GM13977 (cell line): ENCODE measurements at places on chromosomes 1 and 21.

- peak; percentile 90 for DNase-seq
Measured at GRCh38 chr1:229625071-229625914, 629 bp downstream of the TAF5L start.

GRCh38 chr1:203252678-203253077 is 23.2 kb upstream of the CHIT1 start:
- no peak for DNase-seq

DNA sequence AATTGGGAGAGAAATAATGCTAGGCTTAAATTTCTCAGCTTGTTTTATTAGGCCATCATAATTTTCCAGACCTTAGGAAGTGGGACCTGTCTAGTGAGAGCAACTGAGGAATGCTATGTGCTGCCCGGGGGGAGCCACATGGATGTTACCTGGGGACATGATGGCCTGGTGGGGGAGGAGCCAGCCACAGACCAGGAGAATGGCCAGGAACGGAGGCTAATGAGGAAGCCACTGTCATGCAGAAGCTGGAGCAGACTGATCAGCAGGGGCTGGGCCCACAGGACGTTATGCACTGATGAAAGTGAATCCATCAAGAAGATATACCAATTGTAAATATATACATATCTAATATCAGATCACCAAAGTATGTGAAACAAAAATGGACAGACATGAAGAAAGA is 4.6 kb upstream of the KRTAP10-1 start:
- DNase-seq: no peak

GRCh38 chr1:170804419-170804818 is 130.9 kb upstream of the MROH9 start:
- no peak for DNase-seq

DNA sequence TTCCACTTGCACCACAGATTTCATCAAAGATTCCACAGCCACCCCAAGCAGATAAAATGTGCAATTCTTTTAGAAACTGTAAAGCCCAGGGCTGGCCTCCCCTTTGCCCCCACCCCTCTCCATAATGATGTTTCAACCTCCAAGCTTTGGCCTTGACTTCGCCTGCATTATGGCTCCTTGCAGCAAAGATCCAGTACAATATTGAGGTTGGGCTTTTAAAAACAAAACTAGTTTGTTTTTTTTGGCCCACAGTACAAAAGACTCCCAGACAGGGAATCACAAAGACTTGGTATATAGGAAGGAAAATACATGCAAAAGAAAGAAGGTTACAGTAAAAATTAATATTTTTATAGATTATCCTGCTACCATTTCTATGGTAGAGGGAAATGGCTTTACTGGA is 356.5 kb upstream of the PTBP2 start:
- no peak for DNase-seq

- DNase-seq: no peak
Measured at GRCh38 chr21:16055014-16055413, 325.2 kb downstream of the USP25 start.

DNA sequence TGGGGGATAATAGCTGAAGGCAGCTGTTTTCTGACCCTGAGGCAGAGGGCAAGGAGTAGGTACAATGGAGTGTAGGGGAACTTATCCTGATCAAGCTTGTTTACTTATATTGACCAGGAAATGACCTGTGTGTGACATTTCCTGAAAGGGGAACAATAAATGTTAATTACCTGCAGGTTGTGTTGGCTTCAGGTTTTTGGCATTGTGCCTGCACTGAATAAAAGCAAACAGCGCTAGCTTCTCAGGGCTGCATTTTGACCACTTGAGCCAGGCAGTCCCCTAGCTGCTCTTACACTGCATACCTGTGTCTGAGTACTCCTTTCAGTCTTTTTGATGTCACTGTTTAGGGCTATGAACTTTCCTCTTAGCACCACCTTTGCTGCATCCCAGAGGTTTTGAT is 40.6 kb downstream of the DRAM2 start:
- DNase-seq: no peak

GRCh38 chr1:5647234-5647633 is 345.0 kb downstream of the NPHP4 start:
- no peak for DNase-seq

GRCh38 chr1:116261227-116261626 is 111.8 kb upstream of the ATP1A1 start:
- no peak for DNase-seq

GRCh38 chr1:156126630-156127534 is 12.4 kb downstream of the LMNA start:
- peak; percentile 58 for DNase-seq

GRCh38 chr1:204756811-204757210 is 71.3 kb upstream of the LRRN2 start:
- DNase-seq: no peak

- DNase-seq: no peak
Measured at GRCh38 chr1:112798292-112798691, 83.2 kb upstream of the PPM1J start.

DNA sequence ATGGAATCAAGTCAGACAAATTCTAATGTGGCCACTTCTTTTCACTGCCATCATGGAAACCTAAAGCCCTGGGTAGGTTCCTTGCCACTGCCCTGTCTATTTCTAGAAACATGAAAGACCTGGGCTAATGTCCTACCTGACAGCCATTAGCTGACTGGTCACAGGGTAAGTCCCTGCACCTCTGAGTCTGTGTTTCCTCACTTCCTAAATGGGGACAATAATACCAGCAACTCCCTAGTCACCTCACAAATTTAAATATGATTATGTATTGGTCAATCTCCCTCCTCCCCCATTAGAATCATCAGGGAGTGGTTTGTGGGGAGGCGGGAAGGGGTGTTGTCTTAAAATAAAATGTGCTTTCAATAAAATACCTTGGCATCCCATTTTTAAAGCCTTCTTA is 2.2 kb downstream of the CREG1 start:
- DNase-seq: no peak

DNA sequence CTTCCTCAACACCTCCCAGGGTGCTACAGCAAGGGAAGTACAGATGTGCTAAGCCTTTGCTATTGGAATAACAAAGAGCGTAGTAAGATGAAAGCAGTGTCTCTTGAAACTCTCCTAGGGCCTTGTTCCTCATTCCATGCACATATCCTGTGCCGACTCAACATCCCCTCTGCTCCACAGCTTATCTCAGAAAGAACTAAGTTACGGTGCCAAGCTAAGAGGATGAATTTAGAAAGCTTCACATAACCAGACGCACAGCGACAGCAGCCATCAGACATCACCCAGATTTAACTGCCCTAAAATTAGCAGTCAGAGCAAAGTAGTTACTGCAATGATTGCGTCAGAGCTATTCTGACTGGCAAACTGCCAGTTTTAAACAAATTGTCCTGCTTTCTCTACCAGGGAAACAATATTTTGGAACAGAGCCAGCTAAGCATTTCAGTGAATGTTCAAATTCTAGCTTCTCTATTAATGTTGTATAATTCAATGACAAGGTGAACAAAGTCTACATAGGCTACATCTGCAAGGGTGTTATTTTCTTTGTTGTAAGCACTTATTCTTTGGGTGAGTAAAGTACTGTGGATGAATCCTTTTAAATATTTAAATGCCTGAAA is 9.5 kb downstream of the SIPA1L2 start:
- DNase-seq: no peak

- no peak for DNase-seq
Measured at GRCh38 chr1:61284936-61285335, 202.6 kb downstream of the NFIA start.

- peak; percentile 43 for DNase-seq
Measured at GRCh38 chr1:66214901-66215300, 319.1 kb upstream of the SGIP1 start.

DNA sequence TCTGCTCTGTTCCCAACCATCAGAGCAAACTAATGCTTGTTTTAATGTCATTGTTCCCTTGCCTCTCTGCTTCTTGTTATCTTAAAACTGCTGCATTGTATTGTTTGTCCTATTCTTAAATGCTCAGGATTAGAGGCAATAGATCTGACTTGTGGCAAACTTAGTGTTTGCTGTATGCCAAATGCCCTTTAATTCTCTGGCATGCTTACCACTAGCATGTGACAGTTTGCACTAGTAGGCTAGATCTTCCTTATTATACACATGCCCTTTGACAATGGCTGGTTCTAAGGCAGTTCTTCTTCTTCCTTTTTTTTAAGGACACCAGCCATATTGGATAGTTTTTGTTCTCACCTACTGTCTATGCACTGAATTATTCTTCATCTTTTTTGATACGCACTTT is 30.1 kb downstream of the PALMD start:
- no peak for DNase-seq

DNA sequence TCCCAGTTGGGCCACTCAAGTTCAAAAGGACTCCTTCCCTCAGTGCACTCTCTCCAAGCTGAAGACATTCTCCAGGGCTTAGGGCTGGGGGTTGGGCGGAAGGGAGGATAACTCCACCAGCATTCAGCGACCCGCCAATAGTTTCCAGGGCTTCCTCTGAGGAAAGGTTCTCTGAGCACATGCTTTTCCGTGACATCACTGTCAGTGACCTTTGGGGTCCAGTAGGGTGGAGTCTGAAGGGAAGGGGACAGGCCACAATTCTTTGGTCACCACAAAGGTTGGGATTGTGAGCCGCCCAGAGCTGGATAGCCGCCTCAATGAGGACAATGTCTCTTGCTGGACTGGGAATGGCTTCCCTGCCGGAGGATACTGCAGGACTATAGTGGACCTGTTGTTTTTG is 22.8 kb upstream of the RXRG start:
- DNase-seq: no peak

- peak; percentile 91 for DNase-seq
Measured at GRCh38 chr1:16167331-16168143, 11.7 kb upstream of the EPHA2 start.

DNA sequence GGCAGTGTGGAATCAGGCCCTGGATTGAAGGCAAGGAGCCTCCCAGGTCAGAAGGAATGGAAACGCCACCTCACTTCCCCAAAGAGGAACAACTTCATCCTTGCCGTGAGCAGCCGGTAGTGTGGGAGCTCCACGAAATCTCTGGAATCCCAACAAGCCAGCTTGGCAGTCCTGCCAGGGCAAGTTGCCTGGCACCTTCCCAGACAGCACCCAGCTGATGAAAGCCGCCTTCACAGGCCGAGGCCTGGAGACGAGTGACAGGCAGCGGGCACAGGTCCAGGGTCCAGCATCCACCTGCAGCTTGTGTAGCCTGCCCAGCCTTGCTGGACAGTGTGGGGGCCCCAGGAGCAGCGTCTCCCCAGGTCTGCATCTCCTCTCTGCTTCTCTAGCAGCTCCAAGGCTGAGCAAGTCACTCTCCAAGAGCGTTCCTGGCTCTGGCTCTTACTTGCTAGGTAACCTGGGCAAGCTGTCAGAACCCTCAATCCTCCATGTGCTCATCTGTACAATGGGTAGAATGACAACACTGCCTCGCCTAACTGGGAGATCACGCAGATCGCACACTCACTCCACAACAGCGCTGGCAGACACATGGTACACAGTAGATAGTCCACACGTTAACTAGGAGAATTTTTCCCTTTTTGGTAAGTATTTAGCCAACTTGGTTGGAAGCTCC is 43.0 kb downstream of the ACOT7 start:
- DNase-seq: no peak

DNA sequence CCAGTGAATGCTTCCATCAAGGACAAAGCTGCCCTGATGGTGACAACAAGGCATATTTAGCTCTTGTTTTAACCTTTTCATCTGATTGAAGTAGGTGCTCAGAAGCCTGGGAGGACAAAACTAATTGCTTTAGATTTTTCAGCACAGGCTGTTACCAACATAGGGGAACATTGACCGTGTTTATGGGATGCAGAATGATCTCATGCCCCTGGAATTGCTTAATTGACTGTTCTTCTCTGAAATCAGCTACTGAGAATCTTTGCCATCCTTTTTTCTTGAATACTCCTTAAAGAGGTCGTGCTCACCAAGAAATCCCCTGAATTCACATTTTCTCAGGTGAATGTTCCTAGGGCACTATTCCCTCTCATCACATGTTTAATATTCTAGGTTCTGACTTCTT is 95.9 kb upstream of the CCDC190 start:
- DNase-seq: no peak

GRCh38 chr1:45746922-45747321 is 3.5 kb downstream of the IPP start:
- no peak for DNase-seq

DNA sequence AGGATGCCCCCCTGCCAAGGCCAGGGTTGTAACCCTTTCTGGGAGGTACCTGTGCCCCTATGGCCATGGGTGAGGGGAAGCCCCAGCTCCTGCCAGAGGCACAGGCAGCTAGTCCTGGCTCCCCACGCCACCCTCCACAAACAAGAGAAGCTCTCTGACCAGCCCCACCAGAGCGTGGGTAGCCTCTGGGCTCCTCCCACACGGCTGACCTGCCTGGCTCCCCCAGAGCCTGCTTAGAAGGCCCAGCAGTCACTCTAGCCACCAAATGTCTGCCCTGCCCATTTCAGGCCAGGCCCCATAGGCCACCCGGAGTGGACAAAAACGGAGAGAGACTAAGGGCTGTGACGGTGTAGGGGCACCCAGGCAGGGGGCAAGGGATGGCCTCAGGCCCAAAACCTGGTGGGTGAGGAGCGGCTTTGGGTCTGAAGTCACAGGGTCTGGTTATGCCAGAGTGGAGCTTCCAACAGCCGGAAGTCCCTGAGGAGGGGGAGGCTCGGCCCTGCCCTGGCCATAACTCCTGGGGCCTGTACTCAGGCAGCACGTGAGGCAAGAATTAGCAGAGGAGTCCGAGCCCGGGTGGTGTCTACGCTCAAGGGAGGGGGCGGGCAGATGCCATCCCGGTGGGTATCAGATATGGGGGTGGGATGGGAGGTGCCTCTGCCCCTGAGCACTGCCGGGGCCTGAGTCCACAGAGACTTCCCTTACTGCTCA is 155.4 kb downstream of the CASZ1 start:
- DNase-seq: no peak

GRCh38 chr1:31580891-31581603 is 4.7 kb downstream of the TINAGL1 start:
- DNase-seq: no peak

GRCh38 chr1:15459771-15460707 is 3.5 kb downstream of the CELA2A start:
- no peak for DNase-seq

DNA sequence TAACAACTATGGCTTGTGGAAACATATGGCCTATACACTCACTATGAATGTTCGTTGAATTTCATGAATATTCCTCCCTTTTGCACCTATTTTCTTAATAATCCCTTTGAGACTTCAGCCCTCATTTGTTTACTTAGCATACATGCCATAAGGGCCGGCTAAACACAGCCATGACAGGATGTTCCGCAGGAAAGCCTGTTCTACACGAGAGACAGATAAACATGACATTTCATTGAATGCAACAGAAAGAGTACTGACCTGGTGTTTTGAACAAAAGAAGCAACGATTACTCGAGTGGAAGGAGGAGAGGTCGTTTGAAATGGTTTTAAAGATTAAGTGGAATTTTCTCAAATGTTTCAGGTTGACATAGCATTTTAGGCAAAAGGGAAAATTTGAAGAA is 459.5 kb upstream of the CXADR start:
- DNase-seq: no peak

GRCh38 chr1:154327466-154328317 is 2.4 kb downstream of the ATP8B2 start:
- DNase-seq: no peak

GRCh38 chr1:184025242-184025675 is 12.3 kb downstream of the COLGALT2 start:
- DNase-seq: no peak
